A549 treated with CpdA at 1 μM for 4 hours (cell line): ENCODE measurements at places on chromosomes 3 and 15. TPM values are rescaled to one million over a fixed set of nuclear protein-coding genes. Genes with fewer than 3 reads are reported as not detected.

The FEZF2 gene
- total RNA-seq = not detected in 5 replicates

The EPB42 gene
- total RNA-seq = not detected in 5 replicates

The B4GALT4 gene
- total RNA-seq = 83.3 to 136 TPM (median 108 TPM) in 5 replicates

The CLSTN2 gene
- total RNA-seq = 0.02 to 0.08 TPM (median 0.02 TPM) in 5 replicates

The GRM7 gene
- total RNA-seq = not detected in 5 replicates

The STAC gene
- 2.6 to 3.3 TPM (median 2.8 TPM) in 5 replicates for total RNA-seq

The PARP9 gene
- 5.0 to 6.1 TPM (median 5.3 TPM) in 5 replicates for total RNA-seq

The KCNMB3 gene
- total RNA-seq = 0.99 to 1.7 TPM (median 1.5 TPM) in 5 replicates

The CSPG5 gene
- 0.91 to 1.2 TPM (median 0.97 TPM) in 5 replicates for total RNA-seq

The PTX3 gene
- total RNA-seq = 0.57 to 1.2 TPM (median 0.90 TPM) in 5 replicates

The TICRR gene
- 12.8 to 15.7 TPM (median 14.9 TPM) in 5 replicates for total RNA-seq
